Activated CD4-positive, alpha-beta T cell treated with anti-CD3 and anti-CD28 coated beads, Interleukin-2, Interleukin-6, amounts not matched to agents 100 ng/mL and 50 ng/mL, durations not matched to agents 16 hours and 8 hours (primary cell): ENCODE measurements at places on chromosomes 4 and X.

DNA sequence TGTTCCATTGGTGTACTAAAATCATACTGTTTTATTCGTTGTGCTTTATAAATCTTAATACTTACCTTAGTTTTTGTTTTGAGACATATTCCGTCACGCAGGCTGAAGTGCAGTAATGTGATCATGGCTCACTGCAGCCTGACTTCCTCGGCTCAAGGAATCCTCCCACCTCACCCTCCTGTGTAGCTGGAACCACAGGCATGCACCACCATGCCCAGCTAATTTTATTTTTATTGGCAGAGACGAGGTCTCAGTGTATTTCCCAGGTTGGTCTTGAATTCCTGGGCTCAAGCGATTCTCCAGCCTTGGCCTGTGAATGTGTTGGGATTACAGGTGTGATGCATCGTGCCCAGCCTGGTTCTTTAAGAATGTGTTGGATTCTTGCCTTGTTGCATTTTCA, 24.4 kb upstream of the DCK start:
- DNase-seq = no peak

GRCh38 chr4:102247041-102247440, 98.2 kb downstream of the SLC39A8 start:
- DNase-seq = no peak

DNA sequence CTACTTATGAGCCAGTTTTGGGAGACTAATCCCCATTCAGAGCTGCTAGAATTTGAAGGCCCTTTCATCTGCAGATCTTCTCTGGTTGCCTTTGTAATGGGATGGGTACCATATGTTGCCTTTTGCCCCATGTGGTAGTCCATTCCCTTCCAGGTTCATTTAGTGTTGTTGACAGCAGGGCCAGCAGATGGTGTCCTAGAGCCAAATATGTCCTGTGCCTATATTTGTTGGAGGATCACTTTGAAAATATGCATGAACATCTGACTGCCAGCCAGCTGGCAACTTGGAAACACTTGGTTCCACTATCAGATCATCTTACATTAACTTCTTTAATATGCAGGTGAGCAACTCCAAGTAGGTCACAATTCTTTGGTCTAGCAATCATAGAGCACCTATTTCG, 30.4 kb downstream of the CFAP299 start:
- DNase-seq = peak; percentile 43

GRCh38 chr4:1045595-1046201, 34.3 kb downstream of the FGFRL1 start:
- no peak for DNase-seq

GRCh38 chrX:22616867-22617266, 344.2 kb downstream of the CBLL2 start:
- DNase-seq = no peak
